ENCODE measurements at places on chromosomes 16 and 17. TPM values are rescaled to one million over a fixed set of nuclear protein-coding genes. Genes with fewer than 3 reads are reported as not detected.
A peak's percentile ranks its signal among the peaks of the same experiment; 100 is the strongest.

DNA sequence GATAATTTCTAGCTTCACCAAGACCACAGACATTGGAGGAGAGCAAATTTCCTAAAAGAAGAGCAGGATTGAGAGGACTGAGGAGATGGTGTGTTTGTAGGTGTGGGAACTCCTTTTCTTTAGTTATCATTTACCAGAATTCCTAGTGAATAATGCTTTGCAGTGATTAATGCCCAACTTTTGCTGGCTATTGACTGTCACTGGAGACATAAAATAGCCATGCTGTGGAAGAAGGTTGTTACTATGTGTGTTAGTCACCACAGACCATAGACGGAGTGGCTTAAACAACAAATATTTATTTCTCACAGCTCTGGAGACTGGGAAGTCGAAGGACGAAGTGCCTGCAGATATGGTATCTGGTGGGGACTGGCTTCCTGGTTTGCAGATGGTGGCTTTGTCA, 179.1 kb downstream of the SHISA9 start:
- no peaks in the 10 kb centered on the region for H3K27me3 ChIP-seq
- no peak overlapping the region for H3K4me3 ChIP-seq
- no peaks in the 10 kb centered on the region for H3K36me3 ChIP-seq
- no peaks in the 10 kb centered on the region for H3K4me1 ChIP-seq

- DNase-seq, result no peak
- H3K4me3 ChIP-seq, result no peak overlapping the region
- no peaks in the 10 kb centered on the region for H3K27me3 ChIP-seq
- no peaks in the 10 kb centered on the region for H3K4me1 ChIP-seq
Measured at GRCh38 chr16:67086822-67087221, 22.9 kb upstream of the PHAF1 start.

DNA sequence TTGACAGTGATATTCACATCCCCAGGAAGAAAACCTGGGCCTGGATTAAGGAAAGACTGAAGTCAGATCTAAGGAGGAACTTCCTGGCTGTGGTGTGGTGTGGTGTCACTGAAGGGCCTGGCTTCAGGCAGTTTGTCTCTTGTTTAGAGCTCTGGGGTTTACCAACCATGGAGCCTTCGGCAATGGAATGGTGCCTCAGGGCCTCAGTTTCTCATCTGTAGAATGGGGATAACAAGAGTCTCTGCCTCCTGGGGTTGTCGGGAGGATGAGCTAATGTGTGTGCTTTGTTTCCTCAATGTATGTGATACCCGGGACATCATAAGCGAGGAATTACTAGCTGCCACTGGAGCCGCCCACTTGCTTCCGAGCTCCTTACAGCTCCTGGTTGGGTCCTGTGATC, 12.7 kb downstream of the WNT3 start:
- H3K4me3 ChIP-seq, result no peak overlapping the region
- no peak overlapping the region for H3K27ac ChIP-seq
- no peak for DNase-seq
- no peaks in the 10 kb centered on the region for H3K27me3 ChIP-seq
- no peaks in the 10 kb centered on the region for H3K4me1 ChIP-seq
- H3K36me3 ChIP-seq, result no peaks in the 10 kb centered on the region

- H3K36me3 ChIP-seq, result no peaks in the 10 kb centered on the region
- H3K4me3 ChIP-seq, result no peak overlapping the region
- H3K27ac ChIP-seq, result no peak overlapping the region
- no peak for DNase-seq
Measured at GRCh38 chr17:72665852-72666851, 426.3 kb downstream of the SLC39A11 start.

- no peak overlapping the region for H3K27ac ChIP-seq
- no peak for DNase-seq
- H3K4me1 ChIP-seq, result no peaks in the 10 kb centered on the region
- H3K36me3 ChIP-seq, result no peaks in the 10 kb centered on the region
- H3K27me3 ChIP-seq, result no peaks in the 10 kb centered on the region
Measured at GRCh38 chr17:11561702-11562101, 36.6 kb upstream of the DNAH9 start.

DNA sequence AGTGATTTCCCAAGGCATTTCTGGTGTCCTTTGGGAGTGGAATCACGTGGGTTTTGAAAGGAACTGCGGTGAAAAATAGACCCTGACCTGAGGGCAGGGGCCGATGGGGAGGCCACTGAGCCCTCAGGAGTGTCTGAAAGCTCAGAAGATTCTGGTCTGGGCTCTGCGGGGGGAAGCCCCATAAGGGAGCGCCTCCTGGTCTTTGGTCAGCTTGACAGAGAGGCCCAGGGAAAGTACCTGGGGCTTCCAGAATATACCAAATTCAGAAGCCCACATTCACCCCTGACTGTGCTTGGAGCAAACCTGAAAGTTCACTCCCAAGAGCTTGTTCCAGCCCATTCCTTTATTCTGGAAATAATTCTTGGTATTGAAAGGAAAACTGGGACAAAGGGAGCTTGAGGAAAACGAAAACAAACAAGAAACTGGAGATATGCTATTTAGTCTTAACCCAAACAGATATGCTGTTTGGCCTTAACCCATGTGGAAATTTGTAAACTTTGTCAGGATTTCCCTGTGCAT, 23.2 kb upstream of the NAGLU start:
- no peak for DNase-seq
- H3K27ac ChIP-seq, result peak overlapping the region; percentile 55
- no peaks in the 10 kb centered on the region for H3K27me3 ChIP-seq
- no peak overlapping the region for H3K4me3 ChIP-seq
- H3K36me3 ChIP-seq, result no peaks in the 10 kb centered on the region

GRCh38 chr17:81488276-81488860, 24.2 kb downstream of the ACTG1 start:
- DNase-seq, result no peak
- peak overlapping the region; percentile 72 for H3K4me3 ChIP-seq
- H3K27ac ChIP-seq, result peak overlapping the region; percentile 83
- H3K27me3 ChIP-seq, result no peaks in the 10 kb centered on the region

GRCh38 chr17:76408037-76408849, 23.8 kb downstream of the SPHK1 start:
- H3K36me3 ChIP-seq, result no peaks in the 10 kb centered on the region
- no peaks in the 10 kb centered on the region for H3K27me3 ChIP-seq
- H3K4me1 ChIP-seq, result no peaks in the 10 kb centered on the region
- H3K4me3 ChIP-seq, result no peak overlapping the region
- H3K27ac ChIP-seq, result no peak overlapping the region

DNA sequence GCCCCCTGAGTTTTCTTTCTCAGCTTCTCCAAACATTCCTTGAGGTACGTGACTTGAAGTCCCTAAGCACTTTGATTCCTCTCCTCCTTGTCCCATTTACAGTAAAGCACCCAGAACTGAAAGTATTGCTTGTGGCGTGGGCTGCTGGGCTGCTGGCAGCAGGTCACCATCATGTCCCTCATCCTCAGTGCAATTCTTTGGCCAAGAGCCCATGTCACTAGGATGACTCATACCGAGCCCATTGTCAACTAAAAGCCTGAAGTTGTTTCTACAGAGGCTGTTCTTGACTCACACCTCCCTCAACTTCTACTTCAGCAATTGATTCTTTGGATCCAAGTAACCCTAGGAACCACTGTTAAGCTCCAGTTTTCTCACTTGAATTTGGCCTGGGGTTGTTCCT, 54.3 kb downstream of the KPNA2 start:
- no peaks in the 10 kb centered on the region for H3K27me3 ChIP-seq
- DNase-seq, result peak; percentile 39

DNA sequence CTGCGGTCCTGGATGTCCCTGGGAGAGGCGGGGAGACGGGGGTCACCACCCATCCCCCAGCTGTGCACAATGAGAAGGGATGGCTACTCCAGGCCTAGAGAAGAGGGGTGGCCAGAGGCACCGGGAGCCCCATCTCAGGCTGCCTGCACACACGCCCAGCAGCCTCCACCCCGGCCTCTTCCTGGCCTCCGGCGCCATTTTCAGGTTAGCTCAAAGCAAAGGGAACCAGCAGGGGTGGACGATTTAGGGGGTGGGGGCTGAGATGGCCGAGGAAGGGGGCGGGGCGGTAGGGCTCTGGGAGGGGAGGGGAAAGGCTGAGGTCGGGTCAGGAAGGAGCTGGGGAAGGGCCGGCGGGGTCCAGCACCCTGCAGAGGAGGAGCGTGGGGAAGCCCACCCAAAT, 42.8 kb downstream of the SRCIN1 start:
- H3K27me3 ChIP-seq, result peaks cover 86% of the 10 kb centered on the region
- no peak overlapping the region for H3K4me3 ChIP-seq
- H3K4me1 ChIP-seq, result peaks cover 15% of the 10 kb centered on the region
- no peak for DNase-seq

DNA sequence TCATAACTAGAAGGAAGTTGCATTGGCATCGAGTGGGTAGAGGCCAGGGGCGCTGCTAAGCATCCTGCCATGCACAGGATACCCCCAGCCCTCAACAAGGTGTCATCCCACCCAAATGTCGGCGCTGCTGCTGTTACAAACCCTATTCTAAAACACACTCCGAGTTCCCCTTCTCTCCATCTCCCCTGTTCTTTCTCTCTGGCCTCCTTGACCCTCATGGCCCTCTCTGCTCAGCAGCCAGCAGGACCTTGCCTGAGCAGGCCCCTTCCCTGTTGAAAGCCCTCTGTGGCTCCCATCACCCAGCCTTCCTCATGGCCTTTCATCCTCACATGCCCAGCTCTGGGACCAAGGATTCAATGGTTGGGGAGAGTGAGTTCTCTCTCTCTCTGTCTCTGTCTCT, 22.3 kb upstream of the CACNG5 start:
- no peak overlapping the region for H3K4me3 ChIP-seq
- no peaks in the 10 kb centered on the region for H3K27me3 ChIP-seq
- DNase-seq, result no peak
- no peaks in the 10 kb centered on the region for H3K4me1 ChIP-seq

GRCh38 chr16:58026705-58027160, 1.2 kb downstream of the MMP15 start:
- peak overlapping the region; percentile 89 for H3K27ac ChIP-seq
- peaks cover 27% of the 10 kb centered on the region for H3K4me1 ChIP-seq
- DNase-seq, result peak; percentile 51

- no peak for DNase-seq
- H3K36me3 ChIP-seq, result no peaks in the 10 kb centered on the region
- no peaks in the 10 kb centered on the region for H3K4me1 ChIP-seq
- no peaks in the 10 kb centered on the region for H3K27me3 ChIP-seq
- H3K27ac ChIP-seq, result no peak overlapping the region
Measured at GRCh38 chr16:69366431-69366830, 14.8 kb upstream of the TMED6 start.

The CFAP97D1 gene
- polyA plus RNA-seq, result not detected

The CHRNE gene
- 1.2 TPM for polyA plus RNA-seq

The SLC7A6 gene
- 20.5 TPM for polyA plus RNA-seq

All from hepatocyte (in vitro differentiated cells).